Neuronal stem cell (in vitro differentiated cells): ENCODE measurements at places on chromosomes 11 and 22.

GRCh38 chr11:113384551-113384950 is 3.0 kb upstream of the ANKK1 start:
- DNase-seq, result no peak

DNA sequence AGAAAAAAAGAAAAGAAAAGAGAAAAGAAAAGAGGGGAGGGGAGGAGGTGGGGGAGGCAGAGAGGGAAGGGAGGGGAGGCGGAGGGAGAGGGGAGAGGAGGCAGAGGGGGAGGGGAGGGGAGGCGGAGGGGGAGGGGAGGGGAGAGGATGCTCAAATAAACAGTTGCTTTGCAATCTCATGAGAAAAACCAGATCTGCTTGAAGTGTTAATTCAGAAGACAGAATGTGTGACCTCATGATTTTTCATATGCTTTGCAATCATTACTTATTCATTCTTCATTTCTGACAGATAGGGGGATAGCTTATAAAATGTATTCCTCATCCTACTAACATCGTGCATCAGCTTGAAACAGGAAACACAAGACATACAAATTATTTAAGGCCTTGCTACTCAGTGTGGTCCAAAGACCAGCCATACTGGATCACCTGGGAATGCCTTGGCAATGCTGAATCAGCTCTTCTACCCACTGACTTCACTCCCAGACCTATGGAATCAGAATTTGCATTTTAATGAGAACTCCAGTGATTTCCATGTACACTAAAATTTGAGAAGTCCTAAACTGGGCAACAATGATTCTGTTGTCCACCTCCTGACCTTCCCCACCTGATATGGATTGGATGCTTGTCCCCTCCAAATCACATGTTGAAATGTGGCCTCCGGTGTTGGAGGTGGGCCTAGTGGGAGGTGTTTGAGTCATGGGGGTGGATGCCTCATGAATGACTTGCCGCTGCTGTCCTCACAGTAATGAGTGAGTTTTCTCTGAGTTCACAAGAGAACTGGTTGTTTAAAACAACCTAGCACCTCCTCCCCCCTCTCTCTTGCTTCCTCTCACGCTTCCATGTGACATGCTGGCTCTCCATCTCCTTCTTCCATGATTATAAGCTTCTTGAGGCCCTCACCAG is 69.2 kb downstream of the CCDC34 start:
- DNase-seq, result no peak

DNA sequence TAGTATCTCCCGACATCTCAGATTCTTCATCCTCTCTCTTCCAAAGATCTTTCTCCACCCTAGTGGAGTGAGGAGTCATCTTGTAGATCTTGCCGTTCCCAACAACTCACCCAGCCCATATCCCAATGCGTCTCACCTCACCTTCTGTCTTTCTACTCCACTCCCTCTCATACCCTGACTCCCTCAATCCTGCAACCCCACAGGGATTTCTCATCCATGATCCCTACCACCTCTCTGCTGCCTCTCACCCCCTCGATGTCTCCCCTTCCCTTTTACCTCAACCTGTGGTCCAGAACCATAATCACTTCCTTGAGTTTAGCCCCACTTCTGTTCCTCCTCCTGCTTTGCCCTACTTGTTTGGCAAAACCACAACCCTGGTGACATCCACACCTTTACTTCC is 41.7 kb downstream of the OTOG start:
- no peak for DNase-seq

GRCh38 chr11:65427691-65428577 is 5.3 kb downstream of the NEAT1 start:
- DNase-seq, result no peak

- DNase-seq, result no peak
These were observed 936.7 kb downstream of the BRD1 start for GRCh38 chr22:48890693-48891554.
